ENCODE measurements at places on chromosomes 5 and 9. TPM values are rescaled to one million over a fixed set of nuclear protein-coding genes. Genes with fewer than 3 reads are reported as not detected.

- no peak for DNase-seq
These were observed 179.4 kb downstream of the CFAP90 start for GRCh38 chr5:7671381-7671993.

- no peak for DNase-seq
These were observed 39.3 kb upstream of the GABRB2 start for GRCh38 chr5:161585798-161586197.

GRCh38 chr5:62652225-62652624, 73.6 kb downstream of the LRRC70 start:
- DNase-seq = no peak

- no peak for DNase-seq
These were observed 258.6 kb downstream of the FANCC start for GRCh38 chr9:95058795-95059386.

DNA sequence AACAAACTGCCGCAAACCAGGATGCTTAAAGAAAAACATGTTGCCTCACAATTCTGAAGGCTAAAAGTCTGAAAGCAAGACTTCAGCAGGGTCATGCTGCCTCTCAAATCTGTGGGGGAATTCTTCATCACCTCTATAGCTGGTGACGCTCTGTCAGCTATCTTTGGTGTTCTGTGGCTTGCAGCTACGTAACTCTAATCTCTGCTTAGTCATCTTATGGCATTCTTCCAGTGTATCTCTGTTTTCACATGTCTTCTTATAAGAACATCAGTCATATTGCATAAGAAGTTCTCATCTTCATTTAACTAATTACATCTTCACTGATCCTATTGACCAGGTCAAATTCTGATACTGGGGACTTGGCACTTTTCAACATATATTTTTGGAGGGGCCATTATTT, 243.0 kb downstream of the CDH10 start:
- DNase-seq = no peak

Gene ANKDD1B
- total RNA-seq = 0.88 TPM

- no peak for DNase-seq
These were observed 93.5 kb upstream of the LRRTM2 start for GRCh38 chr5:138968601-138969000.

DNA sequence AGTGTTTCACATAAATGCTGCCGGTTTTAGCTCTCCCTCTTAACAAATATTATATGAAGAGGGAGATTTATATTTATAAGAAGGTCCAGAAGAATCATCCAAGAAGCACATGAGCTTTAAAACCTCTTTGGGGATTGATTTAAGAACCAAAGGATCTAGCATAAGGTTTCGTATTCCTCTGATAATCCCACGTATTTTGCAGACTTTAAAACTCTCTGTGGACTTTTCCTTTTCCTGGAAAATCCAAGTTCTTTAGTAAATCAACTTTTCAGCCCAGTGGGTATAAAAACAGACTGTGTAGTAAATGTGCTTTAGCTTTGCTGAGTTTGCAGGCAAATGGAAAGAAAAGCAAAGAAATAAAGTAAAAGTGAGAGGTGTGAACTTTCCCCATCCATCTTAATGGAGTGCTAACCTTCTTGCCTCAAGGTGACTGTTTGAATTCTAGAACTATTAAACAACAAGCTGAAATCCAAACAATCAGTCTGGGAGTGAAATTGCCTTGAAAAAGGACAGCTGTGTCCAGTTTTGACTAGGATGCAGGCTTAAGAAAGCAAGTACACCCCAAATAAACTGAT, 363.4 kb upstream of the SLC24A2 start:
- no peak for DNase-seq

Data from Caco-2 (cell line).